ENCODE measurements at places on chromosomes 11 and 22. TPM values are rescaled to one million over a fixed set of nuclear protein-coding genes. Genes with fewer than 3 reads are reported as not detected.

The IL10RA gene
- total RNA-seq: 0.03 TPM

The MRPL17 gene
- total RNA-seq: 107 TPM

The OR8D4 gene
- not detected for total RNA-seq

The GAB4 gene
- total RNA-seq: not detected

The MMP10 gene
- total RNA-seq: 1.3 TPM

The CCDC89 gene
- total RNA-seq: not detected

The AMOTL1 gene
- 7.5 TPM for total RNA-seq

The CEP126 gene
- total RNA-seq: 3.7 TPM

The OR2AG1 gene
- not detected for total RNA-seq

The NXPE1 gene
- not detected for total RNA-seq

The GGT1 gene
- total RNA-seq: 110 TPM

The SCGB1A1 gene
- total RNA-seq: 0.45 TPM
